Naive thymus-derived CD4-positive, alpha-beta T cell (primary cell): ENCODE measurements at places on chromosomes 3 and 15.

DNA sequence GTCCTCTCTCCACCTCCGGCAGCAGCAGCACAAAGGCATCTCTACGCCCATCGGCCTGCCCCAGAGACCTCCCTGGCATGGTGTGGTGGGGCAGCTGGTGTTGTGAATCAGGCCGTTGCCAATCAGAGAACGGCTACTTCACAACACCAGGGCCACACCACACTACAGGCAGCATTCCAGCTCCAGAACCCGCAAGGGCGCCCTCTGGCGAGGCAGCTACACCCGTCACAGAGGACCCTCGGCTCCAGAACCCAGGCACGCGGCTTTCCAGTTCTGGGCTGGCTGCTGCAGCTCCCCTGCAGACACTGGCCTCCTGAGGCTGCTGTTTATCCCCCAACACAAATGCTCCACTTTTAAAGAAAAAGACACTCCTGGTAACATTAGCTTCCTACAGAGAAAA, 127.5 kb upstream of the TOPAZ1 start:
- no peak for DNase-seq

DNA sequence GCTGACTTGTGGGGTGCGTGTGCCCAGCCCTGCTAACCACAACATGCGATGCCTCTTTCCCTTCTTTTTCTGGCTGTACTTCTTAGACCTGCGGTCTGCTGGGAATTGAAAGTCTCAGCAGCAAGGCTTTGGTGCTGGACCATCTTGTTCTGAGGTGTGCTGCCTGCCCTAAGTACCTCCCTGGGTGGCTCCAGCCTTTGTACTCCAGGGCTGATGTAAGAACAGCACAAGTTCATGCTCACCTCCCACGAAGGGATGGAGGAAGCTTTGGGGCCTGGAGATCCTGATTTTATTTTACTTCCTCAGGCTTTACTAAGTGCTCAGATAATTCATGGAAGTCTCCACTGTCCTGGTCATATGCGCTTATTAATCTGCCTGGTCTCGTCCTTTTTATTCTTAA, 28.9 kb downstream of the FAM43A start:
- DNase-seq: no peak

GRCh38 chr3:48928679-48929078, 10.0 kb downstream of the ARIH2 start:
- DNase-seq: no peak

DNA sequence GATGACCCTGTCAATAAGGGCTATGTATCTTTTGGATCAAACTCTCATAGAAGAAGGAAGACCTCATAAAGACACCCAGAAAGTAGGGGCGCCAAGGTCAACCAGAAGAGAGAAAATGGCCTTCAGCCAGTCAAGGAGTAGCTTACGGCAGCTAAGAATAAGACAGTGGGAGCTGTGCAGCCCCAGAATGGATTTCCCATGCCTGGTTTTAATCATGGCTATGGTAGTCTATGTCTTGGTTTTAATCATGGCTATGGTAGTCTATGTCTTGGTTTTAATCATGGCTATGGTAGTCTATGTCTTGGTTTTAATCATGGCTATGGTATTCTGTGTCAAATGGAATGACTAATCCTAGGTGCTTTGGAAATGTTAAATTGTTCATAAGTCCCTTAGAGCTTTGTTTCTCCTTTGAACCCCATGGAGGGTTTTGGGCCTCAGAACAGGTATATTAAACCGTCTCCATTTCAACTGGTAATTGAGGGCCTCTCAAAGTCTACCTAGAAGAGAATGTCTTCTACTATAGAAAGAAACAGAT, 742.0 kb upstream of the CFAP20DC start:
- no peak for DNase-seq

GRCh38 chr3:178950676-178951075, 120.9 kb downstream of the ZMAT3 start:
- no peak for DNase-seq

DNA sequence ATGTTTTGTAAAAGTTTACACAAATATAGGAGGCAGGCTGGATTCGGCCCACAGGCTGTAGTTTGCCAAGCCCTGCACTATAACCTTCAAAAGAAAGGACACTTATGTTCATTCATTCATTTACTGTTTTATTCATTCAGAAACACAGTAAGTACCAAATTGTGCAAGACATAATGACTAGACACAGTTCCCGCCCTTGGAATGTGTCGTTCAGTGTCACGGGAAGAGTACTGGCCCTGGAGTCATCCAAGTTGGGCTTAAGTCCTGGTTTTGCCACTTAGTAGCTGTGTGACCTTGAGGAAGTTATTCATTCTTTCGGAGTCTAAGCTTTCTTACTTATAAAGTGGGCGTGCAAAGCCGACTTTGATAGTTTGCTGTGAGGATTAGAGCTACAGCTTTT, 22.0 kb downstream of the COLQ start:
- no peak for DNase-seq
